ENCODE measurements at places on chromosomes 12 and 14.

- no peak for DNase-seq
Observed at GRCh38 chr12:111094157-111095010, 174.0 kb upstream of the MYL2 start.

DNA sequence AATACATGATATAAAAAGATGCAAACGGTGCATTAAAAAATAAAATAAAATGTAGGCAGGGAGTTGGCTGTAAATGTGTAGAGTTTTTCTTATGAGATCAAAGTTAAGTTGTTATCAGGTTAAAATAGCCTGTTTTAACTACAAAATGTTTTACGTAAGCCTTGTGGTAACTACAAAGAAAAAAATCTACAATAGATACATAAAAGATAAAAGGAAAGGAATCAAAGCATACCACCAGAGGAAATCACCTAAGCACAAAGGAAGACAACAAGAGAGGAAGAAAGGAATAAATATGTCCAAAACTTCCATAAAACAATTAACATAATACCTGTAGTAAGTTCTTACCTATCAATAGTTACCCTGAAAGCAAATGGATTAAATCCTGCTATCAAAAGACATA, 12.2 kb downstream of the NELL2 start:
- DNase-seq: no peak

DNA sequence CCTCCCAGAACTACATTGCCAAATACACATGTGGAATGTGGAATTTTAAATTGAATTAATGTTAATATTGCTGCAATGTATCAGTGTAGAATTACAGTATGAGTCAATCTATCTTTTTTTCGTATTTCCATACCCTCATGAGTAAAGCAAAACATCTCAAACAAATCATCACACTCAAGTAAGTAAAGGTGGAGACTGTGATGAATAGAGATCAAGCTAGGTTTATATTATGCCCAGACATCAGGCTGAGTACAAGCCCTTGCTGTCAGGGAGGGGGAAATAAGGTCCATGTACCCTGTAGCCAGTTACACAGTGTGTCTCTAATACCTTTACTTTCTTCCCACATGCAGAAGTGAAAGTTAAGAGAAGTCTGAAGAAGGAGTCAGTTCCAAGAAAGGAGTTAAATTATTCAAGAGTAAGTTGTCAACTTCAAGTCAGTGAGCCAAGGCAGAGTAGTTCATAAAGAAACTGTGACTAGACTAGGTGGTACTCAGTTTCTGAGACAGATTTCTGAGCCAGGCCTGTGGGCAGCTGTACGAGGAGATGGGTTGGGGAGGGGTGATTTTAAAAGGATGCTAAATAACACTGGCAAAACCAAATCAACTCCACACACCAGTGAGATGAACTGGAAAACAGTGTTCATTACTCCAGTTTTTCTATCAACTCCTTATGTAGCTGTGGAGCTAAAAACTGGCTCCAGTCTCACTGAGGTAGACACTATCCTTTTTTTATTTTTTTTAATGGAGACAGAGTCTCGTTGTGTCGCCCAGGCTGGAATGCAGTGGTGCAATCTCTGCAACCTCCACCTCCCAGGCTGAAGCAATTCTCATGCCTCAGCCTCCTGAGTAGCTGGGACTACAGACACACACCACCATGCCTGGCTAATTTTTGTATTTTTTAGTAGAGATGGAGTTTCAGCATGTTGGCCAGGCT, 23.8 kb upstream of the STK38L start:
- no peak for DNase-seq

DNA sequence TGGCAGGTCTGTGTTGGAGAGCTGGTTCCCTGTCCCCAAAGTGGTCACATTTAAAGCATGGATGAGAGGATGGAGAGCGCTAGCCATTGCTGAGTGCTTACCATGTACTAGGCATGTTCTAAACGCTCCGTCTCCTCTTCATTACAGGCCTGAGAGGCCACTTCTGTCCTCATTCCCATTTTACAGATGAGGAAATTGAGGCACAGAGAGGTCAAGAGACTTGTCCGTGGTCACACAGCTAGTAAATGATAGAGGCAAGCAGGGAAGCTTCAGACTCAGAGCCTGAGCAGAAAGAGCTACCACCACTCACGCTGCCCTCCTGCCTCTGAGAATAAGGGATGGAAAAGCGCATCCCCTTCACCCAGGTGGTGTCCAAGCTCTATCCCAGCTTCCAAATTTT, 64.3 kb downstream of the SLC25A47 start:
- no peak for DNase-seq

- DNase-seq: no peak
Observed at GRCh38 chr14:98187281-98187680, 1084.7 kb downstream of the BCL11B start.

DNA sequence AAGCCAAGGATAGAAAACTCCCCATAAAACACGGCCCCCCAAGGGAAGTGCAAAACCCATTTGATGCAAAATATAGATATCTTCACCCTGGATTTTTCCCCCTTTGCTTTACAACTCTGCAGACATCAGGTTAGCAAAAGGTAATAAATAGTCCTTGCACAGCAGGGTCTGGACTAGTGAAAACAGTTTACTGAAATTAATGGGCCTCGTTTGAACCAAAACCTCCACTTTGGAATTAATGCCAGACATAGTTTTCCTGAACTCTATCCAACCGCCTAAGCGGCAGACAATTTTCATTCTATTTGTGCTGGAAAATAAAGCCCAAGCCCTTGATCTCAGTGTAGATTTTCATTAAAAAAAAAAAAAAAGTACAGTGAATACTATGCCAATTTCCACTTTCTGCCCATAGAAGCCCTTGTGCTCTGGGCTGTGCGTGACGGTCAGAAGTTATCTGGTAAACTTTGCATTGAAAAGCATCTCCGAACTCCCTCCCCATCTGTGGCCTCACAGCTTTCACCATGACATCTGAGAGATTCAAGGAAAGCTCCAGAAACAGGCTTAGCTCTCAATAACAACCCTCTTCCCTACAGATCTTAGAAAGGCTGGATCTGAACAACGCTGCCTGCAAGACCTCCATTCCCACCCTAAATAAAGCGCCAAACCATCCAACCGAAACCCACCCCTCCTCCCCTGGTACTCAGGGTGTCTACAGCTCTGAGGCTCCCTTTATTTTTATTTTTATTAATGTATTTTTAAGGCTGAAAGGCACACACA, 11.0 kb upstream of the IRF2BPL start:
- peak; percentile 78 for DNase-seq

DNA sequence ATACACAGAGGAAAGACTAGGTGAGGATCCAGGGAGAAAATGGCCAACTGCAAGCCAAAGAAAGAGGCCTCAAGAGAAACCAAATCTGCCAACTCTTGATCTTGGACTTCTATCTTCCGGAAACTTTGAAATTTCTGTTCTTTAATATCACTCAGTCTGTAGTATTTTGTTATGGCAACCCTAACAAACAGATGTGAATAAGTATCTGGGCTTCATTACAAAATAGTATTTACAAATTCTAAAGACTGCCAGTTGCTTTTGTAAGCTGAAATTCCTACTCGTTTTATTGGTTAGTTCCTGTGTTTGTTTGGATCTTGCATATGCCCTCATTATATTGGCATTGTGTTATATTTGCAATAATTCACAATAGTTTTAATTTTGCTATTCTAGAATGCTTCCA, 143.2 kb upstream of the USP15 start:
- peak; percentile 19 for DNase-seq

DNA sequence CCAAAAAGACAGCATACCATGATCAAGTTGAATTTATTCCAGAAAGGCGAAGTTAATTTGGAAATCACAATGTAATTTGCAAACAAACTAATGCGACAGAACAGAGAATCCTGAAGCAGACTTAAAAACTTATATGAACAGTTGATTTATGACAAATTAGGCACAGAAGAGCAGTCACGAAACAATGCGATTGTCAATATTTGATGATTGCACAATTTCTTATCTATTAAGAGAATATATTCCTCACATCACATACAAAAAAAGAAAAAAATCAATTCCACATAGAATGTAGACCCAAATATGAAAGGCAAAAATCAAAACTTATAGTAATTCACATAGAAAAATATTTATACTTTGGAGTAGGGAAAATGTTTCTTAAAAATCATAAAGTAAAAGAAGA, 28.9 kb downstream of the COX16 start:
- no peak for DNase-seq

- no peak for DNase-seq
Observed at GRCh38 chr12:26340649-26341048, 145.3 kb downstream of the SSPN start.

DNA sequence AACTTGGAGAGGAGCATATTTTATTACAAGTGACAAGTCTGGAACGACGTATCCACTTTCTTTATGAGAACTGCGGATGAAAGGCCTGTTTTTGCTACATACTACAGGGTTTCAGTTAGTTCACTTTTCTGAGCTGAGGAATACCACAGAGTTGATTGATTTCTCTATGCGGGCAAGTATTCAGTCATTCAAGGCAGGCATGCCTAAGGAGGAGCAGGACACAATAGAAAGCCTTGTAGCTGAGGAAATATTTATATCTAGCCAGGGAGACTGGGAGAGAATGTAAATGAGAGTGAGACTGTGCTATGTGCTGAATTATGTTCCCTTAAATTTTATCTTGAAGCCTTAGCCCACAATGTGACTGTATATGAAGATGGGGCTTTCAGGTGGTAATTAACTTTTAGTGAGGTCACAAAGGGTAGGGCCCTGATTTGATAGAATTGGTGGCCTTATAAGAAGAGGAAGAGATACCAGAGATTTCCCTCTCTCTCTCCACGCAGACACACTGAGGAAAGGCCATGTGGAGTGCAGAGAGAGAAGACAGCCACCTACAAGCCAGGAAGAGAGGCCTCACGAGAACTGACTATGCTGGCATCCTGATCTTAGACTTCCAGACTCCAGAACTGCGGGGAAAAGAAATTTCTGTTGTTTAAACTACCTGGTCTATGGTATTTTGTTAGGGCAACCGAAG, 459.0 kb upstream of the ATP2B1 start:
- DNase-seq: no peak

Data from hindlimb muscle (tissue), 1 donor.